ENCODE measurements at places on chromosomes 11 and 22.

- H3K27ac ChIP-seq: no peak overlapping the region
- no peak overlapping the region for H3K4me3 ChIP-seq
- no peaks in the 10 kb centered on the region for H3K4me1 ChIP-seq
- no peak for DNase-seq
- H3K36me3 ChIP-seq: no peaks in the 10 kb centered on the region
Observed at GRCh38 chr11:112652786-112653390, 308.3 kb upstream of the NCAM1 start.

GRCh38 chr11:61574611-61575010, 6.3 kb downstream of the SYT7 start:
- peaks cover 26% of the 10 kb centered on the region for H3K27me3 ChIP-seq
- peaks cover under 1% of the 10 kb centered on the region for H3K4me1 ChIP-seq
- no peak overlapping the region for H3K4me3 ChIP-seq
- no peaks in the 10 kb centered on the region for H3K36me3 ChIP-seq

- no peak for DNase-seq
- H3K27me3 ChIP-seq: no peaks in the 10 kb centered on the region
- no peak overlapping the region for H3K4me3 ChIP-seq
- no peaks in the 10 kb centered on the region for H3K36me3 ChIP-seq
- no peak overlapping the region for H3K27ac ChIP-seq
- no peaks in the 10 kb centered on the region for H3K4me1 ChIP-seq
Observed at GRCh38 chr22:44440224-44441160, 57.5 kb downstream of the RTL6 start.

DNA sequence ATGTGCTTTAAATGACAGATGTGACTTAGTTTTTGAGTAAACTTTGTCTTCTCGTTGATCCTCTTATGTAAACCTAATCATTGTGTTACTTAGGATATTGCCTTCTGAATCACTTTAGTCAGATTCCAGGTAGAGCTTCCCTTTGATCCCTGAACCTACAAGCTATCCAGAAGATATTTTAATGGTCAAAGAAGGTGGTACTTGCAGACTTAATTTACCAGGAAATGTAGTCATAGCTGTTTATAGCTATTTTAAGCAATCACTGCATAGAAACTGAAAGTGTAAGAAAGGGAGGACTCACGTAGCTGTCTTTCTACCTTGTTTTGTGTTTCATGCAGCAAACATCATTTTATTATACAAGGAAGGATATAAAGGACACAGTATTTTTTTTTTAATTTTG, 189.5 kb downstream of the DDX10 start:
- no peaks in the 10 kb centered on the region for H3K27me3 ChIP-seq
- DNase-seq: no peak
- H3K36me3 ChIP-seq: peaks cover 9% of the 10 kb centered on the region
- peaks cover 25% of the 10 kb centered on the region for H3K4me1 ChIP-seq

DNA sequence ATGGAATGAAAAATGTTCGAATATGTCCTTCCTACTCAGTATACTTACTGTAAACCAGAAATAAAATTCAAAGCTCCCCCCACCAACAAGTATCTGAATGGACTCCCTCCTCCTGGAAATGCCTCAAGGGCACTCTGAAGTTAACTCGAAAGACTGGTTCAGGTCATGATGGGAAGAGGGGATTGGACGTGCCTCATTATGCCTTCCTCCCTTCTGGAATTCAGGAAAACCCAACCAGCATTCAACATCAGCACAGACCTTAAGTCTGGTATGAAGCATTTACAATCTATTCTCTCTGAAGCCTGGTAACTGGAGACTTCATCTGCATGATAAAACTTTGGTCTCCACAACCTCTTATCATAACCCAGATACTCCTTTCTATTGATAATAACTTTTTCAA, 428.3 kb upstream of the RAG2 start:
- H3K27me3 ChIP-seq: no peaks in the 10 kb centered on the region
- no peak overlapping the region for H3K4me3 ChIP-seq
- no peak overlapping the region for H3K27ac ChIP-seq
- H3K36me3 ChIP-seq: no peaks in the 10 kb centered on the region
- no peaks in the 10 kb centered on the region for H3K4me1 ChIP-seq
- DNase-seq: no peak

- DNase-seq: no peak
- peaks cover 3% of the 10 kb centered on the region for H3K36me3 ChIP-seq
- H3K4me3 ChIP-seq: no peak overlapping the region
- H3K27me3 ChIP-seq: peaks cover 1% of the 10 kb centered on the region
Observed at GRCh38 chr11:129143335-129143734, 48.8 kb downstream of the ARHGAP32 start.

DNA sequence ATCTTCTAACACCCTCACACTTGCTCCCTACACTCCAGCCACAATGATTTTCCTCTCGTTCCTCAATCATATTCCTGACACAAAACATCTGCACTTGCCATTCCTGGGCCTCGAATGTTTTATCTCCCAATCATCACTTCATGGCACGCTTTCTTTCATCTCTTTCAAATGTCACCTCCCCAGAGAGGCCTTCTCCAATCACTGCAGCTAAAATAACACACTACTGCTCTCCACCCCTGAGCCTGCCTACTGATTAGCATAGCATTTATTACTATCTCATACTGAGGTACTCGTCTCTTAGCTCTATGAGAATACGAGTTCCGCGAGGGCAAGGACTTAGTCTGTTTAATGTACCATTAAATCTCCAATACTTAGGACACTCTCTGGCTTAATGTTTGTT, 23.5 kb downstream of the NFRKB start:
- DNase-seq: no peak
- no peak overlapping the region for H3K27ac ChIP-seq
- peaks cover 8% of the 10 kb centered on the region for H3K4me1 ChIP-seq
- H3K4me3 ChIP-seq: no peak overlapping the region
- H3K27me3 ChIP-seq: no peaks in the 10 kb centered on the region
- H3K36me3 ChIP-seq: peaks cover 70% of the 10 kb centered on the region

GRCh38 chr22:42039271-42039670, 31.3 kb downstream of the NAGA start:
- H3K36me3 ChIP-seq: peaks cover 9% of the 10 kb centered on the region
- H3K27me3 ChIP-seq: no peaks in the 10 kb centered on the region
- H3K27ac ChIP-seq: no peak overlapping the region
- H3K4me1 ChIP-seq: no peaks in the 10 kb centered on the region

DNA sequence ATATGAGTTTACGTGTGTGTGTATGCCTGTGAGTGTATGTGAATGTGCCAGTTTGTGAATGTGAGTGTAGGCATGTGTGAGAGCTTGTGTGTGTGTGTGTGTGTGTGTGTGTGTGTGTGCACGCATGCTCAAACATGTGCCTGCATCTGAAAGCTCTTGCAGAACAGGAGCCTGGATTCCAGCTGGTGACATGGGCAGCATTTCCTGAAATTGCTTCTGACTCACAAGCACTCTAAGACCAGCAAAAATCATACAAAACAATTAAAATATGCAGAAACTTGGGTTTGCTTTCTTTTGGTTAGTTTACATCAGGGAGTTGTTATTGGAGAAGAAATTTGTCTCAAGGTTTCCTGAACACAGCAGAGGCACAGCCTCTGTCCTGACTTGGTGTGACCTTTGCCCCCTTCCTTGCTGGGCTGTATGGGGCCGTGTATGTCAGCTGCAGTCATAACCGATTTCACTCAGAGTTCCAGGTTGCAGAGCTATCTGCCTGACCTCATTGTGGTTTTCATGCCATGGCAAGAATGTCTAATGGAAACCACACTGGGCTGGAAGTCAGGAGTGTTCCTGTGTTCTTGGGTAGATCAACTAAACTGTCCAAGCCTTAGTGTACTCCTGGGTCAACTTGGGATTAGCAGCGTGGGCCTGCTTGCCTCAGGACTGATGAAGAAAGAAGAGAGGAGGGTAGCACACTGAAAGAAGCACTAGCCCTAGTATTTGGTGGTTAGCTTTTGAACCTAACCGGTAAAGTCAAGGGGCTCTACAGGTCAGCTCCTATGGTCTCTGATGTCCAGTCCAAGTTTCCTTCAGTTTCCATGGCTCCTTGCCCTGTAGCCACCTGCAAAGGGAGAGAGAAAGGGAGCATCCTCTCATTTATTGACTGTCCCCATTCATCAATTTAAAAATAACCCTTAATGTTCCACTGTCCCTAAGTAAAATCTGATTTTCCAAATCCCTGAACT, 143.7 kb downstream of the SNX19 start:
- DNase-seq: no peak
- no peaks in the 10 kb centered on the region for H3K27me3 ChIP-seq
- no peaks in the 10 kb centered on the region for H3K36me3 ChIP-seq
- no peak overlapping the region for H3K4me3 ChIP-seq
- H3K27ac ChIP-seq: no peak overlapping the region

DNA sequence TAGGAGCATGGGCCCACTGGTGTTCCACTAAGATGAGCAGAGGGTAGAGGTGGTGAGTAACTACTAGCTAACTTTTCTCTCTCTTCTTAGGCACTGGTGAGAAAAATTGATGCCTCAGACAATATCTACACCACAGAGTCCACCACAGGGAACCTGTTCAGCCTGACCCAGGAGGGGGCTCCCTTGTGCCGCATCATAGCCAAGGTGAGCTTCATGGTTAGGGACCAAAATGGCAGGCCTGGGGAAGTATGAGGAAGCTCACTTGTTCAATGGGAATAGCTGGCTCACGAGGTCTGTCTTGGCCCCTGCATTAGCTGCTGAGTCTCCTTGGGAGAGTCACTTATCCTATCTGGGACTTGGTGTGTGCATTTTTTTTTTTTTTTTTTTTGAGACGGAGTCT, 75.9 kb downstream of the INSC start:
- H3K4me1 ChIP-seq: no peaks in the 10 kb centered on the region
- peaks cover 2% of the 10 kb centered on the region for H3K27me3 ChIP-seq
- H3K4me3 ChIP-seq: no peak overlapping the region
- DNase-seq: no peak
- H3K36me3 ChIP-seq: no peaks in the 10 kb centered on the region
- no peak overlapping the region for H3K27ac ChIP-seq

- H3K4me3 ChIP-seq: no peak overlapping the region
- no peaks in the 10 kb centered on the region for H3K4me1 ChIP-seq
- no peak overlapping the region for H3K27ac ChIP-seq
- DNase-seq: no peak
Observed at GRCh38 chr11:30855383-30856006, 269.3 kb upstream of the MPPED2 start.

- no peak overlapping the region for H3K4me3 ChIP-seq
- no peak overlapping the region for H3K27ac ChIP-seq
- peak; percentile 18 for DNase-seq
- H3K4me1 ChIP-seq: peaks cover 3% of the 10 kb centered on the region
- no peaks in the 10 kb centered on the region for H3K27me3 ChIP-seq
Observed at GRCh38 chr22:33565580-33565995, 354.7 kb downstream of the LARGE1 start.

DNA sequence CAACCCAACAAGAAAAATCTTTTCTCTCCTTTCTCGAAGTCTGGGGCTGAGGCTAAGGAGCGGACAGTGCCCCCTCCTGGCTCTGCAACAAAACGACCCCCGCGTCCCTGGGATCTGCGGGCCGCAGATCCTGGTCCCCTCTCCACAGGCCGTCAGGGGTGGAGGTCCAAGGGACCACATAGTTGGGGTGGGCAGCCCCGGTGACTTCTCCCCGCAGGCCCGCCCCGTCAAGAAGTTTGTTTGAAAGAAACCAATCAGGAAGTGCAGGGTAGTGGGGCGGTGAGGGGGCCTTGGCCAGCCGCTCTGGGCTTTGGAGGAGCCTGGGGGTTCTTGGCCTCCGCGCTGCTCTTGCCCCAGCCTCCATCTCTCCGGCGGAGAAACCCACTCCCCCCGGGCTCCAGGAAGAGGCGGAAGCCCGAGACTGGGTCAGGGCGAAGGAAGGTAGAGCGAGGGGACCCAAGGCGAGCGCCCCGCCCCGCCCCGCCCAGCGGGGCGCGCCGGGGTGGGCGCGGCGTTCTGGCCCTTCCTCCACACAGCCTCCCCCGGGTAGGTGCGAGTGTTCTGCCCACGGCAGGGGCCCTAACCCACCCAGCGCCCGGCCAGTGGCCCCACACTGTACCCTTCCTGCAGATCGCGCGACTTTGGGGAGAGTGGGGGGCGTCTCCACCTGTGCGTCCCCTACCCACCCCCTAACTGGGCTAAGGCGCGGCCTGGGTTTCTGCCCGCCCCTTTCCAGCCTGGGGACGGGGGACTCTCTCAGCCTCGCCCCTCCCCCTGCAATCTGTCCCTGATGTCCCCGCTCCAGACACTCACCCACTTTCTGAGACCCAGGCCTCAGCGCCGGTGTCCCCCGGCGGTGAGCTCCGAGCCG, 1.3 kb downstream of the TP53I11 start:
- H3K4me1 ChIP-seq: no peaks in the 10 kb centered on the region
- H3K27ac ChIP-seq: no peak overlapping the region
- no peaks in the 10 kb centered on the region for H3K27me3 ChIP-seq
- H3K36me3 ChIP-seq: no peaks in the 10 kb centered on the region

- no peak overlapping the region for H3K4me3 ChIP-seq
- H3K36me3 ChIP-seq: peaks cover 20% of the 10 kb centered on the region
- no peak for DNase-seq
Observed at GRCh38 chr11:65390099-65390941, 3.9 kb downstream of the FRMD8 start.

- no peaks in the 10 kb centered on the region for H3K36me3 ChIP-seq
- DNase-seq: no peak
- H3K27me3 ChIP-seq: no peaks in the 10 kb centered on the region
- no peaks in the 10 kb centered on the region for H3K4me1 ChIP-seq
- no peak overlapping the region for H3K27ac ChIP-seq
Observed at GRCh38 chr11:81004576-81004975, 1563.7 kb upstream of the TENM4 start.

GRCh38 chr22:46350646-46351045, 15.1 kb downstream of the TRMU start:
- no peaks in the 10 kb centered on the region for H3K4me1 ChIP-seq
- H3K27me3 ChIP-seq: no peaks in the 10 kb centered on the region
- peaks cover 56% of the 10 kb centered on the region for H3K36me3 ChIP-seq
- no peak overlapping the region for H3K27ac ChIP-seq
- H3K4me3 ChIP-seq: no peak overlapping the region

- H3K36me3 ChIP-seq: no peaks in the 10 kb centered on the region
- H3K4me1 ChIP-seq: no peaks in the 10 kb centered on the region
- H3K27me3 ChIP-seq: peaks cover 7% of the 10 kb centered on the region
- H3K4me3 ChIP-seq: no peak overlapping the region
- no peak overlapping the region for H3K27ac ChIP-seq
- DNase-seq: no peak
Observed at GRCh38 chr22:48357196-48357595, 1470.5 kb downstream of the BRD1 start.

- H3K36me3 ChIP-seq: no peaks in the 10 kb centered on the region
- H3K4me1 ChIP-seq: no peaks in the 10 kb centered on the region
- peaks cover 26% of the 10 kb centered on the region for H3K27me3 ChIP-seq
- no peak overlapping the region for H3K4me3 ChIP-seq
- no peak overlapping the region for H3K27ac ChIP-seq
- no peak for DNase-seq
Observed at GRCh38 chr11:1392111-1392510, 2.4 kb downstream of the BRSK2 start.

DNA sequence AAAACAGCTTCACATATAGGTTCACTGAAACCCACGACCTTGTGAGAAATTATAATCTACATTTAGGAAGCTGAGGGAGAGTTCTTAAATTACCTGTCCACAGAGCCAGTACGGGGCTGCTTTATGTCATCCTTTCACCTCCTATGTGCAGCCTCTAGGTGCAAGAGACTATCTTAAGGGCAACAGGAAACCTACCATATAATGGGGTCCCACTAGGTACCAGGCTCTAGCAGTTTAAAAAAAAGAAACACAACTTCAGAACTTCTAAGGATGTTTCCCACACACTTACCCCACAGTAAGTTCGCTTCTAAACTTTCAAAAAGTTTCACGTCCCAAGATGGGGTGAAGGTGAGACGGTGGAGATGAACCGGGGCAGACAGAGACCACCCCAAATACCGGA, 573 bp downstream of the STK33 start:
- H3K4me3 ChIP-seq: peak overlapping the region; percentile 61
- no peak for DNase-seq
- peaks cover 53% of the 10 kb centered on the region for H3K27me3 ChIP-seq
- no peaks in the 10 kb centered on the region for H3K36me3 ChIP-seq
- no peak overlapping the region for H3K27ac ChIP-seq
- H3K4me1 ChIP-seq: peaks cover 3% of the 10 kb centered on the region
